ENCODE measurements at places on chromosomes 7 and 10. TPM values are rescaled to one million over a fixed set of nuclear protein-coding genes. Genes with fewer than 3 reads are reported as not detected.
A peak's percentile ranks its signal among the peaks of the same experiment; 100 is the strongest.

GRCh38 chr7:149245244-149245643, 5.8 kb downstream of the ZNF212 start:
- DNase-seq = no peak
- H3K36me3 ChIP-seq = no peaks in the 10 kb centered on the region
- no peak overlapping the region for H3K4me3 ChIP-seq
- no peaks in the 10 kb centered on the region for H3K4me1 ChIP-seq

Gene PRKCQ
- total RNA-seq = 0.23 TPM

- H3K27me3 ChIP-seq = no peaks in the 10 kb centered on the region
- H3K36me3 ChIP-seq = no peaks in the 10 kb centered on the region
- no peak for DNase-seq
- H3K4me1 ChIP-seq = no peaks in the 10 kb centered on the region
- no peak overlapping the region for H3K4me3 ChIP-seq
- H3K27ac ChIP-seq = no peak overlapping the region
Measured at GRCh38 chr10:129253865-129254179, 213.2 kb upstream of the MGMT start.

GRCh38 chr7:7271094-7271874, 88.9 kb downstream of the C1GALT1 start:
- H3K27ac ChIP-seq = no peak overlapping the region
- H3K27me3 ChIP-seq = peaks cover 6% of the 10 kb centered on the region
- no peak overlapping the region for H3K4me3 ChIP-seq

Gene ASAH2B
- total RNA-seq = 3.3 TPM

Gene AGAP6
- 14.4 TPM for total RNA-seq

DNA sequence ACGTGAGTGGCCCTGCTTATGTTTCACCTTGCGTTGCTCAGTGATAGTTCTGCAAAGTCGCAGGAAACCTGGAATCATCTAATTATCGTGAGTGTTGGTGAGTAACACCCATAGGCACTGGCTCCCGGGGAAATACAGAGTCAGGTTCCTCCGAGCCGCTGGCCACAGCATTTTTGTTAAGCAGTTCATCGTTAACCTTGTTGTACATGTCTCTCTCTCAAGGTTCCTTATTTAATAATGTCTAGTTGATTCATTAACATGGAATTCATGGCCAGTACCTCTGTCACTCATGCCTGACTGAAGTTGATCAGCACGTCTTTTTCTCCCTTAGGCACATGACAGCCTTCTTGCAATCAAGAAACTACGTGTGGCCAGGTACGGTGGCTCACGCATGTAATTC, 3.1 kb upstream of the ZFAND2A start:
- no peaks in the 10 kb centered on the region for H3K27me3 ChIP-seq
- H3K4me3 ChIP-seq = no peak overlapping the region
- H3K4me1 ChIP-seq = peaks cover 5% of the 10 kb centered on the region
- no peak overlapping the region for H3K27ac ChIP-seq
- H3K36me3 ChIP-seq = peaks cover 3% of the 10 kb centered on the region

Gene ELOVL3
- total RNA-seq = 1.2 TPM

DNA sequence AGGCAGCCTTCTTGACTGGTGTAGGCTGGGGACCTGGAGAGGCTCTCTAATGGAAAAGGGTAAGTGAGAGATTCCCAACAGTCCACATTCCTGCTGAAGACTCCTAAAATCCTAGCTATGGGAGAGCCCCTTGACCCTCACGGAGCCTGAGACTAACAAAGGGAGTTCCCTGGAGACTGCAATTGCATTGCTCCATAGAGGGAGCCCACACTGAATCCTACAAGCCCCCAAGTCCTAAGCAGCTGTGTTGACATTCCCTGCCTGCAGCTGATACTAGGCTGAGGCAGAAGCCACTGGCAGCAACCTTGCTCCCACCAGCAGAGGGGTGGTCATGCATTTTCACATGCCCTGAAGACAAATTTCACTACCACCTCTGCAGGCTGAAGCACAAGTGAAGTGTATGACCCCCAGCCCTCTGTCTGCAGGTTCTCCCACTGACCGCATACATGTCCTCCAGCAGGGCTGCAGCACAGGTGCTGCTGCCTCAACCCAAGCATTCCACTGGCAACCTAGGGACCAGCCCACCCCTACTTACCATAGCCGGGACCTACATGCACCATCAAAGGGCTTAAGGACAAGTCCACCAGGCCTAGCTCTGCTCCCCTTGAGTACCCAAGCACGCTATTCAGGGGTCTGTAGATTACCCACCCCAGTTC, 130.3 kb upstream of the SLC13A1 start:
- H3K27ac ChIP-seq = no peak overlapping the region
- H3K36me3 ChIP-seq = no peaks in the 10 kb centered on the region
- H3K27me3 ChIP-seq = no peaks in the 10 kb centered on the region
- H3K4me1 ChIP-seq = no peaks in the 10 kb centered on the region

DNA sequence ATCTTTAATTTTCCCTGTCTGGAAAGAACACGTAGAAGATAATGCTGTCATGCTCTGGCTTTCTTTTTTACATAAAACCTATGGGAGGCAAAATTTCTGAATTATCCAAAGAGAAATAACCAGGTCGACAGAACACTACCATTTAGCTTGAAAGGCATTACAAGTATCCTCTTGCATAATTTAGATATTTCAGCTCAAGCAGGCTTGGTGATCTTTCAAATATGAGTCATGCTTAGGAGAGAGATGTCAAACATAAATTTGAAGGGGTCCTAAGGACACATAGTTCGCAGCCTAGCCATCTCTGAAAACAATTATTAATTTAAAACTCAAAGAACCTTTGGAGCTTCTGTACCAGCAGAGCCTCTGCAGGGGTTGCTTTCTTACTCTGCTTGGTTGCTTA, 100.9 kb downstream of the FAS start:
- no peaks in the 10 kb centered on the region for H3K27me3 ChIP-seq
- H3K36me3 ChIP-seq = no peaks in the 10 kb centered on the region
- H3K4me3 ChIP-seq = no peak overlapping the region
- H3K27ac ChIP-seq = no peak overlapping the region
- no peaks in the 10 kb centered on the region for H3K4me1 ChIP-seq

DNA sequence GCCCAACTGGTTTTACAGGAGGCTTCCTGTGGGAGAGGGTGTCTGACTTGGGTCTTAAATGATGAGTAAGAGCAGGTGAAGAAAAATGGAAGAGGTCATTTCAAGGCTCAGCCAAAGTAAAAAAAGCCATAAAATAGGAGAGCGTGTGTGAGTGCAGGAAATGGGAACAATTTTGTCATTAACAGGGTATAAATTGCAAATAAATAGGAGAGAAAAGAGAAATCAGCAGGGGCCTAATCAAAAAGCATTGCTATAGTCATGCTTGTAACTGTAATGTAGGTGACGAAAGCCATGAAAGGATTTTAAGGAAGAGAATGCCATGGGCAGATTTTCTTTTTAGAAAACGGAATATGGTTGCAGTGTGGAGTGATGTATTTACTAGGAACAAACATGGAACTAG, 15.7 kb upstream of the SEMA3A start:
- no peak overlapping the region for H3K4me3 ChIP-seq
- H3K27ac ChIP-seq = no peak overlapping the region
- no peaks in the 10 kb centered on the region for H3K36me3 ChIP-seq
- no peak for DNase-seq

Gene PALD1
- 3.0 TPM for total RNA-seq

GRCh38 chr7:27152816-27153442, 546 bp upstream of the HOXA3 start:
- no peak overlapping the region for H3K27ac ChIP-seq
- peaks cover 20% of the 10 kb centered on the region for H3K4me1 ChIP-seq
- no peaks in the 10 kb centered on the region for H3K36me3 ChIP-seq
- no peaks in the 10 kb centered on the region for H3K27me3 ChIP-seq

Gene DNAJB12
- 51.0 TPM for total RNA-seq

Gene NAT16
- 0.15 TPM for total RNA-seq

- peaks cover 15% of the 10 kb centered on the region for H3K4me1 ChIP-seq
- no peak for DNase-seq
- H3K27me3 ChIP-seq = no peaks in the 10 kb centered on the region
Measured at GRCh38 chr7:75938921-75939320, 24.0 kb downstream of the POR start.

- no peak overlapping the region for H3K4me3 ChIP-seq
- peak; percentile 78 for DNase-seq
- H3K27me3 ChIP-seq = no peaks in the 10 kb centered on the region
- peaks cover 49% of the 10 kb centered on the region for H3K4me1 ChIP-seq
- no peaks in the 10 kb centered on the region for H3K36me3 ChIP-seq
Measured at GRCh38 chr10:99775850-99776249, 6.6 kb upstream of the ABCC2 start.

- H3K27me3 ChIP-seq = no peaks in the 10 kb centered on the region
- H3K4me1 ChIP-seq = no peaks in the 10 kb centered on the region
- no peak overlapping the region for H3K4me3 ChIP-seq
- H3K27ac ChIP-seq = no peak overlapping the region
- no peaks in the 10 kb centered on the region for H3K36me3 ChIP-seq
Measured at GRCh38 chr7:7414791-7415603, 120.7 kb downstream of the COL28A1 start.

- DNase-seq = no peak
- peaks cover 36% of the 10 kb centered on the region for H3K27me3 ChIP-seq
- H3K4me1 ChIP-seq = no peaks in the 10 kb centered on the region
- no peaks in the 10 kb centered on the region for H3K36me3 ChIP-seq
Measured at GRCh38 chr7:43557831-43558495, 24.9 kb upstream of the STK17A start.

Gene WIPF3
- total RNA-seq = 2.0 TPM

Gene ACBD5
- total RNA-seq = 18.4 TPM

DNA sequence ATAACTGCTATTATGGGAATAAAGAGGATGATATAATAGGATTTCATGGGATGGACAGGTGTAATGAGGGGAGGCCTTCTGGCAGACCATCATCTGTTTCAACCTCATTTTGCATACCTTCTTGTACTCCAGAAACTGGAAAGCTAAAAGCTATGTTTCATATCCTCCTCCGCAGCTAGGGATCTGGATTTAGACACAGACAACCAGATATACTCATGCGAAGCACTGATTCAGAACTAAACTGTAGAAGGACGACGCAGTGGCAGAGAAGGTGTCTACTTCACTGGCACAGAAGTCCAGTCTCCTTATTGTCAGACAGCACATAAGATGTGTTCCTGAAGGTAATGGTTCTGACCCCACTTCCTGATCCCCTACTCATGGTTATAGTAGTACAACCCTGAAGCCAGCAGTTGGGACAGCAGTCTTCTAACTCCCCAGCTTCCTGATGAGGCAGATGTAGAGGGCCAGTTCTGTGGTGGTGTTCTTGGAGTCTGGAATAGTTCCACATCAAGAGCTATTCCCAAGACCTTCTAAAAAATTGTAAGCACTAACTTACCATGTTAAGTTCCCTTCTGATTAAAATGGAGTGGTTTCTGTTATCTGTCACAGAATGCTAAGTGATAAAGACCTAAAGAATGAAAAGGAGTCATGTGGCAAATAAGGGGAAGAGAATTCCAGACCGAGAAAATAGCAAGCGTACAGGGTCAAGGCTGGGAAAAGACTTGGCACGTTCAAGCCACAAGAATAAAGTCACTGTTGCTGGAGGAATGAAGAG, 550.3 kb downstream of the GRM8 start:
- no peak for DNase-seq
- no peak overlapping the region for H3K4me3 ChIP-seq
- H3K27me3 ChIP-seq = no peaks in the 10 kb centered on the region
- no peaks in the 10 kb centered on the region for H3K36me3 ChIP-seq
- H3K4me1 ChIP-seq = no peaks in the 10 kb centered on the region

DNA sequence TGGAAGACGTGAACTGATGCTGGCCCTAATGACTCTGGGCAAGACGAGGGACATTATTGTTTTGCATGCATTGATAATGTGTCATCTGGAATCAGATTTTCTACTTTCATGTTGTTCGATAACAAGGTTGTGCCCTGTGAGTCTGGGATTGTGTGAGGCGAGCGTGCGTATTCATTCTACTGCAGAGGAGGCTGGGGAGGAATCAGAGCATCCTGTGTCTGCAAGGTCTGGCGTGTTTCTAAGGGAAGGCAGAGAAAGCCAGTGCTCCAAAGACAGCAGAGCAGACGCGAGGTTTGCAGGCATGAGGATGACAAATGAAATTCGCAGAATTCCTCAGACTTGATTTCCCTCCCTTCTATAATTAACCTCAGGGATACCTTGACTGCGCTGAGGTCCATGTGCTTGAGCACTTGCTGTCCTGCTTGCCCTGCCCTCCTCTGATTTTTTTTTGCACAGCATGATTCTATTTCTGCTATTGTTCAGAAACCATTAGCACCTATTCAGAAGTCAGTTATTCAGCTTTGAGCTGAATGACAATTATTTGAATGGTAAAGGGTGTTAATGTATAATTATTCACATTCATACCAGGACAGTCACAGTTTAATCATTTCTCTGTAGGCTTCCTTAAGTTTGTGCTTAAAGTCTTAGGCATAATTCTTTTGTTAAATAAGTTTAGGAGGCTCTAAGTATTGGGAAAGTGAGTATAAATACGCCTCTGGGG, 233.6 kb downstream of the EBF3 start:
- H3K36me3 ChIP-seq = no peaks in the 10 kb centered on the region
- H3K4me1 ChIP-seq = no peaks in the 10 kb centered on the region
- no peak overlapping the region for H3K27ac ChIP-seq
- DNase-seq = no peak
- no peaks in the 10 kb centered on the region for H3K27me3 ChIP-seq

- H3K4me3 ChIP-seq = no peak overlapping the region
- no peak for DNase-seq
- H3K27ac ChIP-seq = no peak overlapping the region
- no peaks in the 10 kb centered on the region for H3K4me1 ChIP-seq
- H3K36me3 ChIP-seq = no peaks in the 10 kb centered on the region
- H3K27me3 ChIP-seq = no peaks in the 10 kb centered on the region
Measured at GRCh38 chr10:10498781-10499180, 518.9 kb upstream of the CELF2 start.

DNA sequence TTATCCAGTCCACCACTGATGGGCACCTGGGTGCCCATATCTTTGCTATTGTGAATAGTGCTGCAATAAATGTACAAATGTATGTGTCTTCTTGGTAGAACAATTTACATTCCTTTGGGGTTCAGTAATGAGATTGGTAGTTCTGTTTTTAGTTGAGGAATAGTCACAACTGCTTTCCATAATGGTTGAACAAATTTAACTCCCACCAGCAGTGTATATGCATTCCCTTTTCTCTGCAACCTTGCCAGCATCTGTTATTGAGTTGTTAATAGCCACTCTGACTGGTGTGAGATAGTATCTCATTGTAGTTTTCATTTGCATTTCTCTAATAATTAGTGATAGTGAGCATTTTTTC, 27.8 kb downstream of the COA1 start:
- no peaks in the 10 kb centered on the region for H3K36me3 ChIP-seq
- no peaks in the 10 kb centered on the region for H3K27me3 ChIP-seq
- H3K4me1 ChIP-seq = no peaks in the 10 kb centered on the region
- no peak overlapping the region for H3K27ac ChIP-seq

- no peaks in the 10 kb centered on the region for H3K27me3 ChIP-seq
- DNase-seq = no peak
- H3K36me3 ChIP-seq = no peaks in the 10 kb centered on the region
- H3K27ac ChIP-seq = no peak overlapping the region
- no peaks in the 10 kb centered on the region for H3K4me1 ChIP-seq
Measured at GRCh38 chr7:96238474-96238873, 83.4 kb downstream of the SLC25A13 start.

Gene KCNIP2
- total RNA-seq = 4.3 TPM
